ENCODE measurements at places on chromosomes 6 and 20.

DNA sequence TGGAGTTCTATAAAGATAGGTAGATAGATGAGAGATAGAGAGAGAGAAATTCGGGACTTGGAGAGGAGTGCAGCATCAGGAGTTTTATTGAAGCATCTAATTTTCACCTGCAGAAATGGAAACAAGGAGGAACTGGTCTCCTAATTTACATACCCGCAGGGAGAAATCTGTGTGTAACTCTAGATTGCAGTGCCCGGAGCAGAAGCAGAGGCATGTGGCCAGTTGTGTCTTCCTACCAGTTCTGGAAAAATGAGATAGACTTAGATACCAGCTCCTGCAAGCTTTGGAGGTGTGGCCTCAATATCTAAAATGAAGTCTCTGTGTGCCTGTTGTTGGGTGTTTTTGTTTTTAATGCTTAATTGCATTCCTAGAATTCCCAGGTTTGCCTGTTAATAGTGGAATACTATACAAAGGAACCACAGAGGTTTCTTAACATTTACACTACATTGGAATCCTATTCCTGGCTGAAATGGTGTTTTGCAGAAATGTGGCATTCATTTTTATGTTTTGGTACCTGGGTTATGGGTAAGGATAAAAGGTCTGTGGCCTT, 57.4 kb downstream of the DTD1 start:
- no peak for DNase-seq

GRCh38 chr6:125597411-125598253, 151.8 kb upstream of the HEY2 start:
- DNase-seq, result no peak

- DNase-seq, result no peak
These were observed 26.8 kb upstream of the EDN1 start for GRCh38 chr6:12263403-12263802.

DNA sequence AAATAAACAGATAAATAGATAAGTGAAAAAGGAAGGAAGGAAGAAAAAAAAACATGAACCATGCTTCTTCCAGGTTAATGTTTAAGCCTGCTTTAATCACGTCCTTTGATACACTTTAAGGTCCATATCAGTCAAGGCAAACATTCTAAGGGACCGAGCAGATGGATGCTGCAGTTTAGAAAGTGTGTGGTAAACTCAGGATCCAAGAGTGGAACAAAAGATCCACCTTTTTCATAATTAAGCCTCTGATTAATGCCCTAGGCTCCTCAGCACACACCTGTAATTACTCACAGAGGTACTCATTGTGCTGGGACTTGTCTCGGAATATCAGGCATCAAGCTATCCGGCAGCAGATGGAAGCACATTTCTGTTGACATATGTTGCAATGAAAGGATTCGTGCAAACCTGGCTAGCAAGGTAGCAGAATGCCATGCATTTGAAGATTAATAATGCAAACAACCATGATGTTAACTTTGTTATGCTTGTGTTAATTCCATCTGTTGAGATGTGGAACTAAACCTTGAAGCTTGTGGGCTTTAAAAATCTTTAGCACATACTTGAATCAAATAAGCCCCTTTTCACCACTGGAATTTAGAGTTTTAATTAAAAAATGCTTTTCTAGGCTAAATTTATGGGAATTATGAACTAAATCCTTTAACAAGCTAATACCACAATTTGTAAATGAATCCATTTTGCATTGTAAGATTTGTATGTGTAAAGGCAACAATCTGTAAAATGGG, 163.7 kb downstream of the RALGAPA2 start:
- no peak for DNase-seq

- DNase-seq, result no peak
These were observed 143.7 kb downstream of the MOXD1 start for GRCh38 chr6:132257561-132257960.

GRCh38 chr20:59064214-59064722, 21.7 kb upstream of the PRELID3B start:
- no peak for DNase-seq

GRCh38 chr20:21435576-21435975, 38.2 kb upstream of the NKX2-4 start:
- no peak for DNase-seq

- no peak for DNase-seq
These were observed 196.0 kb downstream of the MAFB start for GRCh38 chr20:40493071-40493470.

- no peak for DNase-seq
These were observed 107.9 kb upstream of the MAP3K7 start for GRCh38 chr6:90694802-90695201.

DNA sequence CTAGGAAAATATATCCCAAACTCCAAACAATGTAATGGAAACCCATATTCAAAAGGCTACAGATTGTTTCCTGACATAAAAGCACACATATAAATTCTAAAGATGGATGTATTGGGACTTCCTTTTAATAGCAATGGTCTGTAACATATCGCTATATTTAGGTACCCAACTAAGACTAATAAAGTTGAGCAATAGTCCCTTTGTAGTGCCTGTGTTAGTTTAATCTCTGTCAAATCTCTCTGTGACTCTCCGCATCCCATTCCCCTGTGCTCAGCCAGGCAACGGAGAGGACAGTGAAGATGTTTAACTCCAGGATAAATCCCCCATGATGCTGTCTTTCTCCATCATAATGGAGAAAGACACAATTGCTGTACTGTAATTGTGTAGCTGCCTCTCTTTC, 19.0 kb downstream of the RCAN2 start:
- DNase-seq, result no peak

DNA sequence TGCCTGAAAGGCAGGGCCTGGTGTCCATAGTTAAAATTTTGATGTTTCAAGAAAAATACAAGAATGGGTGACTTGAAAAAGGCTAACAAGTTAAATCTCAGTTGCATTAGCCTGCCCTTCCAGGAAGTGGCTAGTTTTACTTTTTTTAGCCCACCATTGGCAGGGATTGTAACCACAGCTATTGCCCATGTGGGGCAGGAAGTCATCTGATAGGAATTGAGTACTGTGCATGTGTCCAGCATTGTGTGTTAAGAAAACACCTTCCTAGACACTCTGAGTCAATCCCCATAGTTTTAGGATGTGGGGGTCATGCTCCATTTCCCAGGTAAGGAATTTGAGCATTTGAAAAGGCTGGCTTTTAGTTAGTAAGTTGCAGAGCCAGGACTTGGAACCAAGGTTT, 26.9 kb downstream of the LYRM2 start:
- no peak for DNase-seq

GRCh38 chr6:133704371-133704770, 184.5 kb upstream of the TCF21 start:
- DNase-seq, result no peak

GRCh38 chr6:21800948-21801438, 207.4 kb downstream of the SOX4 start:
- DNase-seq, result no peak

- no peak for DNase-seq
These were observed 76.2 kb downstream of the MAP3K4 start for GRCh38 chr6:161067749-161068148.

DNA sequence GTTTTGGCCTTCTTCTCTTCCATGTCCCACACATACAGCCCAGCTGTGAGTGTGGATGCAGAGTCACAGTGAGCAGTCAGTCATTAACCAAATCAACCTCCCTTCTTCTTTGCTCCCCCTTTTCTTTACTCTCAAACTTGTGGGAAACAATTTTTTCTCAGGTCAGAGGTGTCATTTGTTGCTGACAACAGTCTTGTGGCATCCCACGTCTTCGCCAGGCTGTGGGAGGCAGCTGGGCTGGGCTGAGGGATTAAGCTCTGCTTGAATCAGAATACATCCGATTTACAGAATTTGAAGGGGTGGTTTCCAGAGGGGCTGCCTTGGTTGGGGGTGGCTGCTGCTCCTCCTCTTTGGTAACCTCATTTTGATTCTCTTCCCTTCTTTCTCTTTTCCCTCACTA, 40.5 kb downstream of the SCGN start:
- DNase-seq, result no peak

- no peak for DNase-seq
These were observed 98.9 kb downstream of the HDGFL1 start for GRCh38 chr6:22668307-22668706.

- peak; percentile 43 for DNase-seq
These were observed 1.1 kb upstream of the HLA-C start for GRCh38 chr6:31272836-31273626.

DNA sequence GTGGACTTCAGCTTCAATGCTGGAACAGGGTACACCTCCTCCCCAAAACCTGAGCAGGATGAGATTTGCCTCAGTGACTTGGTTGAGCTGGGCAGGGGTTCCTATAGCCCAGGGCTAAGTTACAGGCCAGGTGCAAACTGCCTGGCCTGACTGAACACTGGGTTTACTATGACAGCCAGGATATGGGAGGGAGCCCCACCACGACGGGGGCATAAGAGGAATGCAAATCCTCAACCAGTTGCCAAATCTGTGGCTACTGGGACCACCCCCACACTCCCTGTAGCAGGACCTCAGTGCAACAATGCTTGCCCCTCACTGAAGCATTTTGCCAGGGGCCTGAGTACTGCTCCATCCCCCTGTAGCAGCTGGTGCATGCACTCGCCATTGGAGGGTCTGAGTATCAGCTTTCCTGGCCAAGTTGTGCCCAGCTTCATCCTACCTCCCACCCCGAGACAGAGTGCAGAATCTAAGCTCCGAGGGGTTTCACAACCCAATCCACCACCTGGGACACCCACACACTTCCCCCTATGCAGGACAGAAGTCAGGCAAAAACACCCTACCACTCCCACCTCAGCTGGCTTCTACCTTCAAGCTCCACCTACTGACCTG, 27.6 kb downstream of the TREML4 start:
- DNase-seq, result no peak

GRCh38 chr20:36394340-36394965, 88.3 kb downstream of the DLGAP4 start:
- no peak for DNase-seq

- no peak for DNase-seq
These were observed 851 bp downstream of the MAVS start for GRCh38 chr20:3847429-3847940.

- no peak for DNase-seq
These were observed 390.8 kb downstream of the CDKAL1 start for GRCh38 chr6:20924911-20925543.

- peak; percentile 34 for DNase-seq
These were observed 16.2 kb downstream of the HLA-DPB1 start for GRCh38 chr6:33091957-33092356.

DNA sequence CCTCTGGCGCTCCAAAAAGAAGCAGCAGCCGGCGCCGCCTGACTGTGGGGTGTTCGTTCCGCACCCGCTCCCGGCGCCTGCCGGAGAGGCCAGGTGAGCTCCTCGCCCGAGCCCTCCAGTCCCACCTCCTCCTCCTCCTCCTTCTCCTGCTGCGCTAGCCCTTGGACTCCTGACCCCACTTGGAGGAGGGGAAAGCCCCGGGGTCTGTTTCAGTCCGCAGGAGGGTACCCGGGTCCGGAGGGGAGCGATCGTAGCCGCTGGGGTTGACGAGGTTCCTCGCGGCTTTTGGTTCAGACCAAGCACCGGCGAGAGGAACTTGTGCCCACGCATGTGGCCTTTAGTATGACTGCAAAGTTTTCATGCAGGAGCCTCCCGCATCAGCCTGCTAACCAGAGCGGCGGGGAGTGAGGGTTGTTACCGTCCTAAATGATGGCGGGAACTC, 493 bp downstream of the CRYBG1 start:
- DNase-seq, result peak; percentile 26

- no peak for DNase-seq
These were observed 97.9 kb upstream of the NEDD9 start for GRCh38 chr6:11330413-11330760.

DNA sequence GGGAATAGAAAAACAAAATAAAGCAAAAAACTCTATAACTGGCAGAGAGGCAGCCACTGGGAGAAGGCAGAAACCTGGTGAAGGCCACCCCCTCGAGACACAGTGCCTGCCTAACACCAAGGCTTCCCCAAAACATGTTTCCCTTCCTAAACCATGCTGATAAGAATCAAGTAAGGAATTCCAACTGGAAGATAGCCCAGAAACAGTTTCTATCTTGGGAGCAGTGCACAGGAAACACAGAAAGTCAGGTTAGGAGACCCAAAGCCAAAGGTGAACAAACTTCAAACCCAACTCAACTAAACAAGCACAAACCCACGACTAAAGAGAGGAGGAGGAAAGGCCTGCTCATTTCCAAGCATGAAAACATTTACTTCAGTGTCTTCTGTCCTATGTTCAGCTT, 433.7 kb upstream of the RGS17 start:
- no peak for DNase-seq

- no peak for DNase-seq
These were observed 44.9 kb downstream of the NRN1 start for GRCh38 chr6:5961836-5962235.

- no peak for DNase-seq
These were observed 203.7 kb upstream of the RSPO3 start for GRCh38 chr6:126914801-126915200.

GRCh38 chr6:5481033-5481432, 219.7 kb downstream of the FARS2 start:
- no peak for DNase-seq

- DNase-seq, result no peak
These were observed 172.9 kb downstream of the MMS22L start for GRCh38 chr6:97110149-97110548.

- DNase-seq, result no peak
These were observed 74.5 kb downstream of the PSMG4 start for GRCh38 chr6:3333263-3333662.

DNA sequence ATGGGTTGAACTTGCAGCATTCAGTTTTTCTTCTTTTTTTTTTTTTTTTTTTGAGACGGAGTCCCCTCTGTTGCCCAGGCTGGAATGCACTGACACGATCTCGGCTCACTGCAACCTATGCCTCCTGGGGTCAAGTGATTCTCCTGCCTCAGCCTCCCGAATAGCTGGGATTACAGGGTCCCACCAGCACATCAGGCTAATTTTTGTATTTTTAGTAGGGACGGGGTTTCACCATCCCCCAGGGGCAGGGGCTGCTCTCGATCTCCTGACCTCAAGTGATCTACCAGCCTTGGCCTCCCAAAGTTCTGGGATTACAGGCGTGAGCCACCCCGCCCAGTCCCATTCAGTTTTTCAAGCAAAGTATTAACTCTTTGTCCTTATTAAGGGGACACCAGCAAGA, 117.6 kb upstream of the PRSS16 start:
- no peak for DNase-seq

DNA sequence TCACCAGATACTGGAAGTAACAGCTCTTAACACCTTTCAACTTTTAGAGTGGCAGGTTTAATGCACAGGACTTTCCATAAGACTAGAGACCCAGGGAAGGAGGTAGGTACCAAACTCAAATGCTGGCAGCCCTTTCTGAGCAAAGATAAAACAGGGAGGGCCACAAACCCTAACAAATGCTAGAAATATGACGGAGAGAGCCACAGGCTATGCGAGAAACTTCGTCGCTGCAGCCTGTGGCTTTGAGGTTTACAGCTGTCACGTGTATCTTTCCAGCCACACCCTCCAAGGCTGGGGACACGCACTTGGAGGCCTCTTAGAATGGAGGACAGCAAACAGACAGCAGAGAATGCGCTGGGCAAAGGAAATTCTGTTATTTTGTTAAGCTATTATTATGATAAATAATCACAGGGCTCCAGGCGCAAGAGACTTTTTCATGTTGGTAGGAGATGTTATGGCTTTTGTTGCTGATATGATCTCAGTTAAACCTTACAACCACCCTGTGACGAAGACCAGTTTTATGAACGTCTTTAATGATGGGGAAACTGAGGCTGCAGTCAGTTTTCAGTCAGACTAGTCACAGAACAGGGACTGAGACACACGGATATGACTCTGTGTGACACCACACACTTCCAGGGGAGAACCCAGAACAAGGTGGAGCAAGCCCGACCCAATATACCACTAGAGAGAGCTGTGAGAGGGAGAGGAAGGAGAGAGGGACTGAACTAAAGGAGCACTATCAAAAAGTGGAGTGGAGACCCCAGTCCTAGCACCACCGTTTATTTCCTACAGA, 2.0 kb downstream of the TRAM2 start:
- DNase-seq, result peak; percentile 84
